Tibial artery (tissue), 4 donors: ENCODE measurements at places on chromosomes 5 and 9.
A peak's percentile ranks its signal among the peaks of the same experiment; 100 is the strongest.

DNA sequence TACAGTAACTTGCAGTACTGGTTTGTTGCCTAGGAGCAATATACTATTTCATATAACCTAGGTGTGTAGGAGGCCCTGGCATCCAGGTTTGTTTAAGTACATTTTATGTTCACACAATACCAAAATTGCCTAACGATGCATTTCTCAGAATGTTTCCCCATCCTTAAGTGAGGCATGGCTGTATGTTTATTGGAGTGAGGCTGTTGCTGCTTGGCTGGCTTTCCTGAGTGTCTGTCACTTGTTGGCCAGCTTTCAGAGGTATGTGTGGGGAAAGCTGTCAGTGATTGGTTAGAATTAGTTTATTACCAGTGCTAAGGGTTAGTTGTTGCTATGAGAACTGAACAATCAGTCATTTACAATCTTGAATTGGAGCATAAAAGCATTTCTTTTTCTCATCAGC lies 154.1 kb upstream of the CDH12 start:
- no peak overlapping the region for H3K4me3 ChIP-seq
- DNase-seq: no peak
- H3K4me1 ChIP-seq: no peaks in the 10 kb centered on the region

GRCh38 chr5:112419164-112419985 lies at the start of gene EPB41L4A:
Gene EPB41L4A, minus strand, starts transcription at chr5:112419277. Its CDS starts 238 bp downstream, at chr5:112419039.
- H3K36me3 ChIP-seq: no peaks in the 10 kb centered on the region
- H3K4me1 ChIP-seq: peaks cover 11% of the 10 kb centered on the region
- H3K4me3 ChIP-seq: peak within 1 kb of the TSS; percentile 93
- peak; percentile 72 for DNase-seq

- no peak overlapping the region for H3K4me3 ChIP-seq
- H3K27ac ChIP-seq: no peak overlapping the region
- no peaks in the 10 kb centered on the region for H3K36me3 ChIP-seq
- no peaks in the 10 kb centered on the region for H3K27me3 ChIP-seq
These were observed 391.0 kb downstream of the TMEM232 start for GRCh38 chr5:110335361-110336066.

DNA sequence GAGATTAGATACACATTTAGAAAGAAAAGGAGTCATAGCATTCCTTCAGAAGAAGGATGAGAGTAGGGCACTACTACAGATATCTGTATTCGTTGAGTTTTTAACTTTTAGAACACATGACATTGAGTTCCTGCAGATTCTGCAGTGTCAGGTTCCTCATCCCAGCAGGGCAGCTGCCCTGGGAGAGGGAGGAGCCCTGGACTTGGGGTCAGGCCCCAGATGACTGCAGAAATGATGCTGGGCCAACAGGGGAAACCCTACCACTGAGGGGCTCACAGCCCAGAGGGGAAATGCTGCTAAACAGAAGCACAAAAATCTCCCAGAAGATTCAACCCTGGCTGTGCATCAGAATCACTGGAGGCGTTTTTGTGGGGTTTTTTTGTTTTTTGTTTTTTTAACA lies 68.9 kb upstream of the TAF1L start:
- H3K27me3 ChIP-seq: no peaks in the 10 kb centered on the region
- DNase-seq: no peak
- no peak overlapping the region for H3K27ac ChIP-seq
- no peaks in the 10 kb centered on the region for H3K4me1 ChIP-seq
- no peaks in the 10 kb centered on the region for H3K36me3 ChIP-seq

DNA sequence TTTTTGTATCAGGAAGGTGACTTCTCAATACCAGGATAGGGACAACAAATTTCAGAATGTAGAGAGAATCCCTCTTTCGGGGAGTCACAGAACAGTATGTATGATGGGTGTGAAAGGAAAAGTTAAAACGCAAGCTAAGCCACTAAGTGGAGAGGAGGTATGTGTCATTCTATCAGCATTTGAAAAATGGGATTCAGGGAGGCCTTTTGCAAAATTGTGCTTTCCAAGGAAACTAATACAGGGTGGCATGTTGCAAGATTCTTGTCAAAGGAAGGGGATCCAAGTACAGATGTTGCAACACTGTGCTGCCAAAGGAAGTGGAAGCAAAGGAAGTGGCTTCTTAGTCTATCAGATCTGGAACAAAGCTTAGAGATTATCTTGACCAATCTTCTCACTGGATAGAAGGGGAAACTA lies 12.6 kb upstream of the TNIP1 start:
- peaks cover 36% of the 10 kb centered on the region for H3K4me1 ChIP-seq
- DNase-seq: peak; percentile 78
- peak overlapping the region; percentile 36 for H3K27ac ChIP-seq

- H3K36me3 ChIP-seq: no peaks in the 10 kb centered on the region
- H3K4me3 ChIP-seq: no peak overlapping the region
- H3K4me1 ChIP-seq: no peaks in the 10 kb centered on the region
These were observed 13.1 kb upstream of the SLC12A7 start for GRCh38 chr5:1125030-1125357.

- H3K36me3 ChIP-seq: no peaks in the 10 kb centered on the region
- no peak overlapping the region for H3K27ac ChIP-seq
- H3K27me3 ChIP-seq: no peaks in the 10 kb centered on the region
- H3K4me3 ChIP-seq: no peak overlapping the region
These were observed 529.2 kb downstream of the ANXA1 start for GRCh38 chr9:73680831-73681230.

DNA sequence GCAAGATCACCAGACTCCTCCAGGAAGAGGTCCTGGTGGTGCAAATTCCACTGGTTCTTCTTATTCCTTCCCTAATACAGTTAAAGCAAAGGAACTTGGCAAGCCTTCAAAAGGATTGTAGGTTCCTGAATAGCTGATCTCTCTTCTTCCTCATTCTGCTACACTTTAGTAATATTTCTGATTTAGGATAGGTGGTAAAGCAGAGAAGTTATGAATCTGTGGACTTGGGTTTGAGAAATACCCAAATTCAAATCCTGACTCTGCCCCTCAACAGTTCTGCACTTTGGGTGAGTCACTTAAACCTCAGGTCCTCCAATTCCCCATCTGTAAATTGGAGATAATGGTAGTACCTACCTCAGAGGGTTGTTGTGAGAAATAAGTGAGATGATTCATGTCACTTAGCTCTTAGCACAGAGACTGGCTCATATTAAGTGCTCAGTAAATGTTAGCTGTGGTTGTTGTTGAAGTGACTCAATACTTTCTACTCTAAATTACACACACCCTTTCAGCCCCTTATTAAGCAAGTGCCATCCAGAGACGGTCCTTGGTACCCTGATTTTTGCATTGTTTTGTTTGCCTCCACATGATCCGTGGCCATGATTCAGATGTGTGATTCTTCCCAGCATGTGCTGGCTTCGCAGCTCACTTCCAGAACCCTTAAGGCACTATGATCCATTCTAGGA lies 5.2 kb downstream of the SH3RF2 start:
- H3K4me3 ChIP-seq: no peak overlapping the region
- H3K36me3 ChIP-seq: no peaks in the 10 kb centered on the region

- no peaks in the 10 kb centered on the region for H3K36me3 ChIP-seq
- no peaks in the 10 kb centered on the region for H3K27me3 ChIP-seq
- no peaks in the 10 kb centered on the region for H3K4me1 ChIP-seq
These were observed 44.0 kb upstream of the ZNF608 start for GRCh38 chr5:124790301-124790894.

DNA sequence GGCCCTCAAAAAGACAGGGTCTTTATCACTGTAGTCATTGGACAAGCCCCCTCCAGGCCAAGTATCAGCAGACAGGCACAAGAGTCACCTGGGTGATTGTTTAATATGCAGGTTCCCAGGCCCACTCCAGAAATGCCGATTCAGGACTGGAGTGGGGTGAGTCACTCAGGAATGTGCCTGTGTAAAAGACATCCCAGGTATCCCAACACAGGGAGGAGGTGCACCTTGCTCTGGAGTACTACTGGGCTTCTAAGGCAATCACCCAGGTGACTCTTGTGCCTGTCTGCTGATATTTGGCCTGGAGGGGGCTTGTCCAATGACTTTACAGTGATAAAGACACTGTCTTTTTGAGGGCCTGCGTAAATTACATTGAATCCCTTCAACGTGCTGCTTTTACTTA lies 40.6 kb downstream of the ACTL7B start:
- no peak overlapping the region for H3K4me3 ChIP-seq
- H3K36me3 ChIP-seq: no peaks in the 10 kb centered on the region
- no peak for DNase-seq
- H3K27ac ChIP-seq: no peak overlapping the region
- H3K4me1 ChIP-seq: no peaks in the 10 kb centered on the region
- H3K27me3 ChIP-seq: no peaks in the 10 kb centered on the region

- no peak for DNase-seq
- H3K4me1 ChIP-seq: no peaks in the 10 kb centered on the region
- no peak overlapping the region for H3K4me3 ChIP-seq
- H3K27me3 ChIP-seq: no peaks in the 10 kb centered on the region
These were observed 292.6 kb downstream of the MCTP1 start for GRCh38 chr5:94992325-94992724.

GRCh38 chr5:131381777-131382176 lies 117.9 kb downstream of the CDC42SE2 start:
- H3K27me3 ChIP-seq: no peaks in the 10 kb centered on the region
- H3K4me3 ChIP-seq: no peak overlapping the region
- no peaks in the 10 kb centered on the region for H3K4me1 ChIP-seq
- H3K36me3 ChIP-seq: no peaks in the 10 kb centered on the region

- no peaks in the 10 kb centered on the region for H3K36me3 ChIP-seq
- H3K4me1 ChIP-seq: peaks cover 4% of the 10 kb centered on the region
These were observed 14.3 kb downstream of the CEL start for GRCh38 chr9:133075925-133076630.

DNA sequence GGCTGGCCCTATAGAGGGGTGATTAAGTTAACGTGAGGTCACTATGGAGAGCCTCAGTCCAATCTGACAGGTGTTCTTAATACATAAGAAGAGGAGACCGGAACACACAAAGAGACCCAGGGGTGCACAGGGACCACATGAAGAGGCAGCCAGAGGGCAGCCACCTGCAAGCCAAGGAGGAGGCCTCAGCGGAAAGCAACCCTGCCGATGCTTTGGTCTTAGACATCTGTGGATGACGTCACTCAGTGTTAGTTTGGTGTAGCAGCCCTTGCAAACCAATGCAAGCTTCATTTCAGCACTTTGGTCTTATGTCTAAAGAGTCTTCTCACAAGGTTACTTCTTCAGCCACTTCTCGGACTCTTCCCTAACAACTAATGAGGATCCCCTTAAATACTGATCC lies 47.6 kb upstream of the GRHPR start:
- no peak overlapping the region for H3K27ac ChIP-seq
- DNase-seq: no peak
- H3K27me3 ChIP-seq: no peaks in the 10 kb centered on the region
- no peaks in the 10 kb centered on the region for H3K4me1 ChIP-seq
- no peak overlapping the region for H3K4me3 ChIP-seq
- no peaks in the 10 kb centered on the region for H3K36me3 ChIP-seq

DNA sequence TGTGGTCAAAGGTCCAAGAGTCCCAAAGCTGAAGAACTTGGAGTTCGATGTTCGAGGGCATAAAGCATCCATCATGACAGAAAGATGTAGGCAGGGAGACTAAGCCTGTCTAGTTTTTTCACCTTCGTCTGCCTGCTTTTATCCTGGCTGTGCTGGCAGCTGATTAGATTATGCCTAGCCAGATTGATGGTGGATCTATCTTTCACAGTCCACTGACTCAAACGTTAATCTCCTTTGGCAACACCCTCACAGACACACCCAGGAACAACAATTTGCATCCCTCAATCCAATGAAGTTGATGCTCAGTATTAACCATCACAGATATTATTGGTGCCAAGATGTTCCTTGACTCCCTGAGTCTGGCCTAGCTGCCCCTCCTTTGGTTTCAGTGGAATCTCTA lies 530.8 kb upstream of the CLINT1 start:
- no peaks in the 10 kb centered on the region for H3K4me1 ChIP-seq
- no peak overlapping the region for H3K4me3 ChIP-seq
- no peaks in the 10 kb centered on the region for H3K36me3 ChIP-seq

DNA sequence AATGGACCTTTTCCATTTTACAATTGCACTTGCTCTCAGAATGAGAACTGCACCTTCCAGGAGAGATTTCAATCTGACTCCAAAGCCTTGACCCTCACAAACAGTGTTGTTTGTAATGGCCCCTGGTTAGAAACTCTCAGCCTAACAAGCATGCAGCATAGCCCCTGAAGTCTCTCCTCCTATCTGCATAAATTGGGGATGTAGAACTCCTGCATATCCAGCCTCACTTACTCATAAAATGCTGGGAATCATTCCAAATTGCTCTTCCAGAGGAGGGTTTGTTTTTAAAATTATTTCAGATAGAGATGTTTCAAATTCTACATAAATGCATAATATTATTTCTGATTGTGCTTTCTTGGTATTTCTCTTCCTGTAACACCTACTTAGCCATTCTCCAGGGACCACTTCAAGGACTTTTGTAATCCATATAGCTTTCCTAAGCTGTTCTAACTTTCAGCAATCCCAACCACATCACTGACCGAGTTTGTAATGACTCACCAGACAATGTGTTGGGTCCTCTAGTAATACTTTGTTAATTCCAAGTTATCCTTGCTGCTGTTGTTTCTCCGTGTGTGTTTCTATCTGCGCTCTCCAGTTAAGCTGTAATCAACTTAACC lies 143.8 kb upstream of the CCDC152 start:
- no peak overlapping the region for H3K4me3 ChIP-seq
- H3K36me3 ChIP-seq: no peaks in the 10 kb centered on the region
- no peak overlapping the region for H3K27ac ChIP-seq
- no peaks in the 10 kb centered on the region for H3K27me3 ChIP-seq

GRCh38 chr9:94867281-94867841 lies 140.9 kb downstream of the AOPEP start:
- DNase-seq: peak; percentile 85
- H3K4me3 ChIP-seq: peak overlapping the region; percentile 6
- H3K4me1 ChIP-seq: peaks cover 38% of the 10 kb centered on the region
- no peaks in the 10 kb centered on the region for H3K27me3 ChIP-seq
- peak overlapping the region; percentile 80 for H3K27ac ChIP-seq

DNA sequence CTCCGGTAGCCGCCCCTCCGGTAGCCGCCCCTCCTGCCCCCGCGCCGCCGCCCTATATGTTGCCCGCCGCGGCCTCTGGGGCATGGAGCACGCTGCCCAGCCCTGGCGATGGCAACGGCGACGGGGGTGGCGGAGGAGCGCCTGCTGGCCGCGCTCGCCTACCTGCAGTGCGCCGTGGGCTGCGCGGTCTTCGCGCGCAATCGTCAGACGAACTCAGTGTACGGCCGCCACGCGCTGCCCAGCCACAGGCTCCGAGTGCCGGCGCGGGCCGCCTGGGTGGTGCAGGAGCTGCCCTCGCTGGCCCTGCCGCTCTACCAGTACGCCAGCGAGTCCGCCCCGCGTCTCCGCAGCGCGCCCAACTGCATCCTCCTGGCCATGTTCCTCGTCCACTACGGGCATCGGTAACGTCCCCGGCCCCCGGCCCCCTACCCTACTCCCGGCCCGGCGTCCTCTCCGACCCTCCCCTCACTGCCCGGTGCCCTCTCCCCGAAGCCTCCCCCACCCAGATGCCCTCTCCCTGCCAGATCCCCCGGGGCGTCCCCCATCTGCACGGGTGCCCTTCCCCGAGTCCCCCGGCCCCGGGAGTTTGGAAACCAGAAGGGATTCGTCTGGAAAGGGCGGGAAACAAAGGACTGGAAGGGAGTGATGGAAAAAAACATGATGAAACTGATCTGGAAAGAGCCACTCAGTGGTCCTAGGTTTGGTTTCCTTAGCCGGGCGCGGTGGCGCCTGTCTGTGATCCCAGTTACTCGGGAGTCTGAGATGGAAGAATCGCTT lies 417 bp downstream of the SRD5A1 start:
- H3K4me3 ChIP-seq: peak overlapping the region; percentile 64
- H3K27ac ChIP-seq: peak overlapping the region; percentile 86
- no peaks in the 10 kb centered on the region for H3K4me1 ChIP-seq
- peak; percentile 69 for DNase-seq
- H3K36me3 ChIP-seq: peaks cover 27% of the 10 kb centered on the region

- H3K4me3 ChIP-seq: no peak overlapping the region
- H3K36me3 ChIP-seq: no peaks in the 10 kb centered on the region
- no peaks in the 10 kb centered on the region for H3K27me3 ChIP-seq
- no peak overlapping the region for H3K27ac ChIP-seq
- no peaks in the 10 kb centered on the region for H3K4me1 ChIP-seq
These were observed 177.5 kb downstream of the PDE4D start for GRCh38 chr5:59716029-59716428.
